ENCODE measurements at places on chromosomes 3 and 15.

- no peak for DNase-seq
Measured at GRCh38 chr15:67066041-67066958, 898 bp downstream of the SMAD3 start.

- DNase-seq = peak; percentile 32
Measured at GRCh38 chr15:60973637-60974415, 255.3 kb downstream of the RORA start.

GRCh38 chr3:147361454-147362420, 44.6 kb downstream of the ZIC4 start:
- no peak for DNase-seq

GRCh38 chr15:38378161-38378560, 75.8 kb upstream of the FAM98B start:
- peak; percentile 27 for DNase-seq

DNA sequence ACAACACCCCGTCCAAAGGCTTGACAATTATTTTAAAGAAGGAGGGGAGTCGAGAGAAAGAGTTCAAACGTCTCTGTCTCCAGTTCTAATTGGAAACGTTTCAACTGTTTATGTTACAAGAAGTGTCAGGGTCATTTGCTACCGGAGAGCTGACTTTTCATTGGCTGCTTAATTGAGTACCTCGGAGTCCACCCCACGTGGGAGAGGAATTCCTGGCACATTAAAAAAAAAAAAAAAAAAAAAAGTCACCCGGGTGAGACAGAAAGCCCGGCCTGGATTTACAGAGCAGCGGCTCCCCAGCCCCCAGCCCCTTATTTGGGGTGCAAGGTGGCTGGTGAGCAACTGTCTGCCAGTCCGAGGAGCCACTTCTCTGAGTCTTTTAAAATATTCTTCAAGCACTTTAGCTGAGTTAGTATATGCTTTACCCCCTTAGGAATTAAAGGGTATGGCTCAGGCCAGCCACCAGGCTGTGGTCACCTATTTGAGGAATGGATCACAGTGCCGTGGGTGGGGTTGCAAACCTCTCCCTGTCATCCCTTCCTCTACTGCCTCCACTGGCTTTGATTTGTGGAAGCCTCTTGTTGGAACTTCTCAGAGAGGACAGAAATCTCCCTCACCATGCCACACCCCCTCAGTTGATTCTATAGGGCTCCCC, 3.9 kb upstream of the TLE3 start:
- DNase-seq = peak; percentile 99

DNA sequence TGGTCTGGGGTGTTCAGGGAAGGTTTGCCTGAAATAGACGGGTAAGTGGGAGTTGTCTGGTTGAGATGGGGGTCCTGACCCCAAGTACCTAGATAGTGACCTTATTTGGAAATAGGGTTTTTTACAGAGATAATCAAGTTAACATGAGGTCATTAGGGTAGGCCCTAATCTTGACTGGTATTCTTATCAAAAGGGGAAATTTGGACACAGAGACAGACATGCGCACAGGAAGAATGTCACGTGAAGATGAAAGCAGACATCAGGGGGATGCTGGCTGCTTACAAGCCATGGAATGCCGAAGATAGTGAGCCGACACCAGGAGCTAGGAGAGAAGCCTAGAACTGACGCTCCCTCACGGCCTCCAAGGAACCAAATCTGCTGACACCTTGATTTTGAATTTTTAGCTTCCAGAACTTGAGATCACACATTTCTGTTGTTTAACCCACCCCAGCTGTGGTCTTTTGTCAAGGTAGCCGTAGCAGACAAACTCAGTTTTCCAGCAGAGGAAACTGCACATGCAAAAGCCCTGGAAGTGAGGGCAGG, 17.1 kb downstream of the BHLHE40 start:
- DNase-seq = no peak

- peak; percentile 99 for DNase-seq
Measured at GRCh38 chr3:55169608-55170072, 241.8 kb upstream of the LRTM1 start.

Measured in fibroblast of lung (primary cell).